AG04450 (cell line): ENCODE measurements at places on chromosomes 7 and 10.

DNA sequence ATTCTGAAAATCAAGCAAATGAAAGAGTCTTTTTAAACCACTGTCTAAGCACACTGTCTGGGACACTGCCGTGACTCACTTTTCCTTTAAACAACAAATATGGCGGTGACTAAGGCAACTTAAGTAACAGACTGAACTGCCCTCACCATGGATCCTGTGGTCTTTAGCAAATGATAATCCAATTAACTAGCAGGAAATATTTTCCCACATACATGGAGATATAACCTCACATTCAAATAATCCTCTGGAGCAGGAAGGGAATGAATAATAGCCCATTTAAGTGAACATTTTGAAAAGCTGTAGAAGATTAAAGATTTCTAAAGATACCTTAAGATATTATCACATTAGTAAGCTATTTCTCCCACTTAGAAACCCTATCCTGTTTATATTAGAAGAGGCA lies 40.3 kb upstream of the LRRC17 start:
- peak; percentile 74 for DNase-seq

DNA sequence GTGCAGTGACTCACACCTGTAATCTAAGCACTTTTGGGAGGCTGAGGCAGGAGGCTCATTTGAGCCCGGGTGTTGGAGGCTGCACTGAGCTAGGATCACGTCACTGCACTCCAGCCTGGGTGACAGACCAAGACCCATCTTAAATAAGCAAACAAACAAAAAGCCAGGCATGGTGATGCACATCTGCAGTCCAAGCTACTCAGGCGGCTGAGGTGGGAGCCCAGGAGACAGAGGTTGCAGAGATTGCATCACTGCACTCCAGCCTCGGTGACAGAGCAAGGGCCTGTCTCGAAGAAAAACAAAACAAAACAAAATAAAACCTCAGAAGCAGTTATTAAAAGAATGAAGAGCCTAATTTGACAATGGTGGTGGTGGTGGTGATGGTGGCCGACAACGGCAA lies 132.5 kb downstream of the PARD3 start:
- DNase-seq: no peak

- DNase-seq: no peak
Observed at GRCh38 chr10:99926925-99927720, 82.6 kb downstream of the DNMBP start.

- DNase-seq: no peak
Observed at GRCh38 chr7:2242541-2243429, 759 bp downstream of the NUDT1 start.

DNA sequence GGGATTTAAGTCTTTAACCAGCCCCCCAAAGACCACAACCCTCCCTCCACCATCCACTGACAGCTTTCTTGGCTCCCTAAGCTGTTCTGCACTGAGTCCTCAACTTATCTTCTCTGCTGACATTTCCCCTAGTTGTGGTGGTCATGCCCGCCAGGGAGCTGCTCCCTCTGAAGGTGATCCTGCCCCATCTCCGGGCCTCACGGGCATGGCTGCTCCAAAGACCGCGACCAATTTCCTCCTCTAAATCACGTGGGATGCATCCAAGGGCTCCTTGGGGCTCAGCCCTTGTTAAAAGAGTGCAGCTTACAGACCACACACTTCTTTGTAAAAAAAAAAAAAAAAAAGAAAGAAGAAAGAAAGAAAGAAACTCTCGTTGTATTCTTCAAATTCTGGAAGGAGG lies 27.1 kb upstream of the KLF6 start:
- no peak for DNase-seq

DNA sequence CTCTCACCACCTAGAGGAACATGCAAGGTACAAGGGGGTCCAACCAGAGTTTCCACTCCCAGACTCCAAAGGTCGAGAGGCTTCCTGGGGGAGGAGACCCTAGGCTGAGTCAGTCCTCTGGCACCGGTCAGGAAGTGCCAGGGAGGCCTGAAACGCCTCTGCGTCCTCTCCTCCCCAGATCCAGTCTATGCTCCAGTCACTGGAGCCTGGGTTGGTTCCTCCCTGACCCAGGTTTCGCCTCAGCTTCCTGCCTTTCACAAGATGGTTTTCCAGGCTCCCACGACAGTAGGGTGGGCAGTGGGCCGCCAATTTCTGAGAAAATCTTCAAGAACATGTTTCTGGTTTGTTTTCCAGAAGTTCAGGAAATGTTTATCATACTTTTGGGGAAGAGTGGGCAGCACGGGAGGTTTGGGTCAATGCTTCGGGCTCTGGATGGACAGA lies 30.0 kb downstream of the DUSP5 start:
- DNase-seq: no peak
